ENCODE measurements at places on chromosomes 7 and 10. TPM values are rescaled to one million over a fixed set of nuclear protein-coding genes. Genes with fewer than 3 reads are reported as not detected.

The GRM8 gene
- total RNA-seq = 22.1 TPM

DNA sequence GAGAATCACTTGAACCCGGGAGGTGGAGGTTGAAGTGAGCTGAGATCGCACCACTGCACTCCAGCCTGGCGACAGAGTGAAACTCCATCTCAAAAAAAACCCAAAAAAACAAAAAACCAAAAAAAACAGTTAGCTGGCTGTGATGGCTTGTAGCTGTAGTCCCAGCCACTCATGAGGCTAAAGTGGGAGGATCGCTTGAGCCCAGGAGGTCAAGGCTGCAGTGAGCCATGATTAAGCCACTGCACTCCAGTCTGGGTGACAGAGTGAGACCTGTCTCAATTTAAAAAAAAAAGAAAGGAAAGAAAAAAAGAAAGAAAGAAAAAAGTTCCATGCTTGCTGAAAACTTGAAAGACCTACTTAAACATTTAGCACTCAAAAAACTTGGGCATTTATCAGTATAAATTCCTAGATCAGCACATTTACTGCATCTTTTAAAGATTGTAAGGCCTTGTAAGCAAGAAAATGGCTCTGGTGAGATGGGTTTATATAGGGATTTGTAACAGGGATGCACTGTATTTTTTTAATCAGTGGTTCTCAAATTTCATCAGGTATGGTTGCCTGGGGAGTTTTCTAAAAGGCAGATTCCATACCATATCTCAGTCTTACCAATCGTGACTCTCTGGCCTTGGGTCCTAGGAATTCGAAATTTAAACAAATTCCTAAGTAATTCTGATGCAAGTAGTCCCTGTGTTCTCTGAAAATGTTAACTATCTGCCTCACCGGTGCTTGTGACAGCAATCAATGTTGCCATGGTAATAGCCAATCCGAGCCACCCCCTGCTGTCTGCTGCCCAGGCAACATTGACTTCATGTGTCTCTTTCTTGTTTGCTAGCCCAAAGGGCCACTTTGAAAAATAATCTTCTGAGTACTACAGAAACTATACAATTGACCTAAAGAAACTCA, 11.5 kb upstream of the NT5C2 start:
- DNase-seq = peak; percentile 26

DNA sequence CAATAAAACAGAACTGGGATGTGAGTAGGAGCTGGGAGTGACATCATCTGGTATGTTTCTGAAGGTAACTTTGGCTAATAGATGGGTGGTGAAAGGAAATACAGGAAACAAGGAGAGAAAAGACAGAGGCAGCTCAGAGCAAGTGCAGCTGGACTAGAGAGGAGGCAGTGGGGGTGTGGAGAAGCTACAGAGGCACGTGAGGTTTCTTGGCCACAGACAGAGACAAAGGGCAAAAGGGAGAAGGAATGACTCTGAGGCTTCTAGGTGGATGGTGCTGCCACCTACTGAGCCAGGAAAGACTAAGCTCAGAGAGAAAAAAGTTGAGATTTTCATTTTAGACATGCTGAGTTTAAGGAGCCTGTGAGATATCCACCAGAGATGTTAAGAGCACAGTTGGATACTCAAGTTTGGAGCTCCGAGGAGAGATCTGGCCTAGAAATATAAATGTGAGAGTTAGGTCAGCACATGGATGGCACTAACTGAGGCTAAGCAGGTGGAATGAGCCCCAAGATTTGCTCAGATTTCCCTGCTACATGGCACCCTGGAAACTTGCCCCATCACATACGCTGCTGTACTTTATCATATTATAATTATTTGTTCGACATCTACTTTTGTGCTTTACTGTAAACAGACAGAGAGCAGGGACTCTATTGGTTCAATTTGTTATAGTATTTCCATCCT, 293.0 kb upstream of the IMMP2L start:
- no peak for DNase-seq

DNA sequence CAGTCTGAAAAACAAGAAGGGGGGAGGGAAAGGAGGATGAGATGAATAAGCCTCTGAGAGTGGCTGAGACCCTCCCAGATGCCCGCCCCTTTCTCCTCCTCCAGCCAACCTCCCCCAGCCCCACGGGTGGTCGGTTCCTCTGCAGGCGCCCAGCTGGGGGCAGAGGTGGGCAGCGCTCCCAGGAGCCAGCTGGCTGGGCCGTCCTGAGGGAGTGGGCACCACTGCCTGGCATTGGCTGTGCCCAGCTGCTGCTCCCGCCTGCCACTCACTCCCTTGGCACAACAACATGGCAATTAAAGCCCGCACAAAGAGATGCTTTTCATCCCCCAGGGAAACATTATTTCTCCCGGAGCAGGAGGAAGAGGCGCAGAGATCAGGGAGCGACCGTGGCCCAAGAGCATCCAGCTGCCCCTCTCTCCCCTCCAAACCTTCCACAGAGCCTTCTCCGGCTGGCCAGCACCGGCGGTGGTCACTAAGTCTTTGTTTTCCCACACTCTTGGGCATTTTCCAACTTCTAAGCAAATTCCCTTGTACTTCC, 107.2 kb downstream of the SPDYE5 start:
- peak; percentile 84 for DNase-seq
